ENCODE measurements at places on chromosomes 1 and 21. TPM values are rescaled to one million over a fixed set of nuclear protein-coding genes. Genes with fewer than 3 reads are reported as not detected.

Gene HAO2
- total RNA-seq: not detected

Gene LORICRIN
- total RNA-seq: not detected

Gene NBPF10
- 1.4 TPM for total RNA-seq

- peak; percentile 24 for DNase-seq
Measured at GRCh38 chr1:16126160-16126559, 29.7 kb downstream of the EPHA2 start.

GRCh38 chr1:244060686-244061085 is 9.6 kb downstream of the ZBTB18 start:
- no peak for DNase-seq

DNA sequence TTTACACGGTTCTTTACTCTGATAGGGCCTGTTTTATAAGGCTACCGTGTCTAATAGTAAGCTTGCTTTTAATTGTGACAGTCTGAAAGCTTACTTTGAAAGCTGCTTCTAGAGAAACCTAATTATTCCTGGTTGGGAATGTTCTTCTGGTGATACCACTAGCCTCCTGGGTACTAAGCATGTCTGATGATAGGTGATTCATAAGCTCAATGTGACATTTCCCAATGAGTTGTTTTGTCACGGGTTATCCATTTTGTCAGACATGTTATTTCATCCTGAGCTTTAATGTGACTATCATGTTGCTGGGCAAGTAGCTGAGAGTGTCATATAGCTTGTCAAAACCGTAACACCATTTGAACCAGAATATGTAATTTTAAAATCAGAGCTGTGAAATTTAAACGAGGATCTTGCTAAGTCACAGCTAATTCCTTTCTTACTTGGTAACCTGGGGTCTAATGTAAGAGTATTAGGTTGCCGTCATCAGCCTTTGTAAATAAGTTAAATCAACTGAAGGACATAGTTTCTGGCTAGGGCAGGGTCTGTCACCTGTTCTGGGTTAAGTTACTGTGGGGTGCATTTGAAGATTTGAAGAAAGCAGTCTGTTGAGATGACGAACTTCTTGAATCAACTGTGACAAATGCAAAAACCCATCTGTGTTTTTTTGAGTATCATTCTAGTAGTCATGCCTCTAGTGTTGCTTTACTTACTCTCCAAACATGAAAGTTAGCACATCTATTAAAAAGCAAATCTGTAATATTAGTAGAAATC is 529.2 kb downstream of the USP25 start:
- no peak for DNase-seq

GRCh38 chr1:914891-915280 is 8.8 kb upstream of the SAMD11 start:
- no peak for DNase-seq

DNA sequence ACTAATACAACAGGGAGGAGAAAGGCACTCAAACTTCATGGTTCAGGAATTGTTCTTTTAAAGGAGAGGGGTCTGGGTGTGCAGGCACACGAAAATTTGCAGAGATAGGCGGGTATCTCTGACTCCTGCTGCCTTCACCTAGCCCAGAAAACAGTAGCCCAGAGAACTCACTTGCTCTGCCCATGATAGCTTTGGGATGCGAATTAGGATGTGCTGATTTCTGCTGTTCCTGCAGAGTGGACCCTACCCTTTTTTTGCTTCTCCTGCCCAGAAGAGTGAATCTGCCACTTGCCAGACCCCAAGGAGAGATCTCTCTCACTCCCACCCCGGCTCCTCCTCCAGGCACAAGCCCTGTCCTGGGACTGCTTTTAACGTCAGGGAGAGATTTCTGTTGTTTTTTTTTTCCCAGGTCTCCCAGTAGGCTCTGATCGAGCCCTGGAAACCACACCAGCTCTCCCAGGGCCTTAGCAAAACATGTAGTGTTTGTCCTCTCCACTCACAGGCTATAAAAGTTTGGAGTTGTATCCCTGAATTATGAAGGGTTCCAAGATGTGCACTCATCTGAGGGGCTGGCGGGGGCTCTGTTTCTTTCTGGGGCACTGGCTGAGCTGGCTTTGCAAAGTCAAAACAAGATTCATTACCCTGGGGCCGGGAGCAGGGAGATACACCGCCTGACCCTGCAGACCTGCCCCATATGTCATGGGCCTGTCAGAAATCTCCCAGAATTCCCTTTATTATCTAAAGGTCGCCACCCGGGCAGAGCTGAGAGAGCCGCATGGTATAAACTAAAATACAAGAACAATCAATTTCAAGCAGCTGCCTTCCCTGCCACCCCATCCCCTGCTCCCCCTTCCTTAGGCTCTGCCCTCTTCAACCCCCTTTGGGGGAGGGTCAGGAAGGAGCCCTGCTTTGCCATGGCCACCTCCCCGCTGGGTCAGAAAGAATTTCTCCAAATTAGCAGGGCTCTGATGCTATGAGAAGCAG is 17.9 kb downstream of the PLXNA2 start:
- DNase-seq: no peak

Gene WNT4
- total RNA-seq: not detected

DNA sequence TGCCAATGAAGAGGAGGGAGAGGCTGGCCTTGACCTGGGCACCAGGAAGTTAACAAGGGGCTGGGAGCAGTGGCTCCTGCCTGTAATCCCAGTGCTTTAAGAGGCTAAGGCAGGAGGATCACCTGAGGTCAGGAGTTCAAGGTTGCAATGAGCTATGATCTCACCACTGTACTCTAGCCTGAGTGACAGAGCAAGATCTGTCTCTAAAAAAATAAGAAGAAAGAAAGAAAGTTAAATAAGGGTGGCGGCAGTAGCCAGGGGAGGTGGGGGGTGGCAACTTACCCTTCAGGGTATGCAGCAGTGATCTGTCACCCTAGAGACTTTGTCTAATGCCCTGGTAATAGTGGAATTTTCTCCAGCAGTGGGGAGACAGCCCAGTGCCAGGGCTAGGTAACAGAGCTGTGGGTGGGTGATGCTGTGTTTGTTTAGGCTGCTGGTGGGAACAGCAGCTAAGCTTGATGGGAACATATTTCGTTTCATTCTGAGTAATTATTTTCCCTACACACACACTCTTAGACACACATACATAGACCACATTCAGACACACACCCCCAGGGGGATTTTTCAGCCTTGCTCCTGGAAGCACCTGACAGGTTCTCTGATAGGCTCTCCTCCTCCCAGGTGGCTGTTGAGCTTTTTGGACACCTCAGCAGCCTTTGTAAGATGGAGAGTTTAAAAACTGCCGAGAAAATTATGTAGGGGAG is 11.3 kb upstream of the SYT6 start:
- DNase-seq: no peak

DNA sequence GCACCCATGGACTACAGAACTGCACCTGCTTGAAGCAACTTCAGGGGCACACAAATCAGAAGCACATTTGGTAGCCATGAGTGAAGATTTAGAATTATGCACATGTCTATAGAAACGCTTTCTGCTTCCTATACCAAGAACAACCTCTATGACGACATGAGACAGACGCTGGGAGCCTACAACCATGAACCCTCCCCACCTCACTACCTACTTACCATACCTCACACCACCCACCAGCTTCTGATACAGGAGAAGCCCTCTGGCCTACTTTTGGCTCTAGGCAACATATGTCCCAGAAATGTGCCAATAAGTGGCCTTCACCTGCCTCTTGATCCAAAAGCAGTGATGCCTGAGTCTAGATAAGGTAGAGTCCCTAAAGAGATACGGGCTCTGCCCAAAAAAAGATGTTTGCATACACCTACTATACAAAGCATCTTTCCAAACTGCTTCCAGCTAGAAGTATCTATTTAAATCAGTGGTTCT is 58.5 kb downstream of the SLC45A1 start:
- DNase-seq: no peak

GRCh38 chr1:220227393-220227792 is 44.9 kb downstream of the RAB3GAP2 start:
- DNase-seq: no peak

GRCh38 chr1:25095635-25096200 is 136.6 kb downstream of the SYF2 start:
- no peak for DNase-seq

DNA sequence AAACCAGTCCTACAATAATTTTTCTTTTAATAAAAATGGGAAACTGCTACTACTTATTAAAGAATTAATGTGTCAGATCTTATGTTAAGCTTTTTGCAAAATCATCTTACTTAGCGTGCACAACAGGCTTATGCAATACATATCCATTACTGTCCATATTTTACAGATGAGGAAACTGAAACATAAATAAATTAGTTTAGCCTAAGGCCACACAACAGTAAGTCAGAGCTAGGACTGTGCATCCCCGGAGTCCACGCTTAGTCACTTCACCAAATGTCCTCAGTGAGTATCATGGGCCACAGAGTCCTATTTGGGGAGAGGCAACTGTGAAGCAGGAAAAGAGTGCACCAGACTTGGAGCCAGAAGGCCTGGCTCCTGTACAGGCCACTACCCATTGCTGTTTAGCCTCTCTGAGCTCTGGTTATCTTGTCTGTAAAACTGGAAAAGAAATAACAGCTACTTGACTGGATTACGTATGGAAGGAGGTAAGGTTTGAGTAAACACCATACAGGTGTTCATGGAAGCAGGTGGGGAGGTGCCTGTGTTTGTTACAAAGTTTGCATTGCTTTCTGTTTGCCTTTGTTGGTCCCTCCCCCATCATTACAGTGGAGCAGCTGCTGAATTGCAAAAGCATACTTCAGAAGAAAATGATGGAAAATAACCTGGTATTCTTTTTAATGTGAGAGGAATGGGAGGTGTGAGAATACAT is 192.8 kb downstream of the FCRL5 start:
- no peak for DNase-seq

GRCh38 chr21:46069719-46070279 is 28.1 kb upstream of the COL6A2 start:
- no peak for DNase-seq

Gene HTR6
- not detected for total RNA-seq

- no peak for DNase-seq
Measured at GRCh38 chr21:31429506-31429905, 85.4 kb upstream of the TIAM1 start.

DNA sequence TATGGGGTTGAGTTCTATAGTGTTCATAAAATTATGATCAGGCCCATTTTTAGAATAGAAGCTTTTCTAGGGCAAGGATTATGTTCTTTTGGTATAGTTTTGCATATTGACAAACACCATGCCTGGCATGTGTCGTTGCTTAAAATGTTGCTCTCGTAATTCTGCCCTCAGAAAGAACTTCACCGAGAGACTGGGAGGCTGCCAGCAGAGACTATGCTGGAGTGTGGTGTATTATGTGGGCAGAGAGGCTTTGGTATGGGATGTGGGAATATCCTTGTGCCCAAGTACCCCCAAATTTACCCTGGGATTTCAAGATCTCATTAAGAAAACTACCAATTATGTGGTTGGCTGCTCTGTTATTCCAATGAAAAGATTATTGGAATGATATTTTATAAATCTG is 27.9 kb downstream of the PGM1 start:
- no peak for DNase-seq

DNA sequence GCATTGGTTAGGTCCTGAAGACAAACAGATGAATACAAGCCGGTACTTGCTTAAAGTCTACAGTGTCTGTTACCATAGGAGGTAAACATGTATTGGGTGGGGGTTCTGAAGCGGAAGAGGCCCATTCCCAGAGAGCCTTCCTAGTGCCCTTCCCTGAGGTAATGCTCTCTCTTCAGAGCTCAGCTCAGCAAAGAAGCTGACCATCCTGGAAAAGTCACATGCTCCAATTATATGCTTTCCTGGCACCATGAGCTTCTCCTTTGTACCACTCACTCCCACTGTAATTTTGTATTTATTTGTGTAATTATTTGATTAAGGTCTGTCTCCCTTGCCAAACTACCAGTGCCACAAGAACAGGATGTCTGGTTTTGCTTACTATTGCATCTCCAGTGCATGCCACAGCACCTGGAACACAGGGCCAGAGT is 42.0 kb downstream of the RAB3B start:
- no peak for DNase-seq

DNA sequence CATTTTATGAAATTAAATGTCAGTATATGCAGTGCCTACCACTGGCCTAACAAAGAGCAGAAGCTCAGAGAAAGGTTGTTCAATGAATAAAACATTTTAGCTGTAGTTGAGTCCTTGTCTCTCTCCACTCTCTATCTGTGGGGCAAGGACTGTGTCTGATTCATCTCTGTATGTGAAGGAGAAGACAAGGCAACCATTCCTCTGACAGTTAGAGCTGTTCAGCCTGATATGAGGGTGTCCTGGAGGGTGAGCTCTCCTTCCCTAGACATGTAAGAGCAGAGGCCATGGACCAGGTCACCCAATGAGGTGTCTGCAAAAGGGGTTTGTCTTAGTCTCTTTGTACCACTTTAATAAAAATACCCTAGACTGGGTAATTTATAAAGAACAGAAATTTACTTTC is 4.5 kb upstream of the PDZK1IP1 start:
- no peak for DNase-seq

GRCh38 chr1:210239349-210240111 is 6.9 kb downstream of the SERTAD4 start:
- peak; percentile 90 for DNase-seq

Gene CCDC185
- not detected for total RNA-seq

DNA sequence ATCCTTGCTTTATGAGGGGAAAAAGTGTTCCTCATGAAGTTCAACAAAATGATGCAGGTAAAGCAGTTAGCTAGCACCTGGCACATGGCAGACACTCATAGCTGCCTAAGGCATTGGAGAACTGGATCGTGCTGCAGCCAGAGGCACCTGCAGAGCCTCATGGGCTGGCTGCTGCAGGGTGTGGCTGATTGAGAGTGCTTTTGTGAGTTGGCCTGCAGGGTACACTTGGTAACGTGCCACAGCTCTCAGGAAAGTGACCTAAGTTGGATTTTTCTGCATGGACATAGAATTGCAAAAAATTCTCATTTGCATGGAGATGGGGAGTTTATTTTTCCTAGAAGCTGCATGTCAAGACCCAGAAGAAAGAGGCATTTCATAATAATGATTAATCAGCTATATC is 31.6 kb upstream of the IL20 start:
- DNase-seq: no peak

Gene OR10K2
- total RNA-seq: not detected

DNA sequence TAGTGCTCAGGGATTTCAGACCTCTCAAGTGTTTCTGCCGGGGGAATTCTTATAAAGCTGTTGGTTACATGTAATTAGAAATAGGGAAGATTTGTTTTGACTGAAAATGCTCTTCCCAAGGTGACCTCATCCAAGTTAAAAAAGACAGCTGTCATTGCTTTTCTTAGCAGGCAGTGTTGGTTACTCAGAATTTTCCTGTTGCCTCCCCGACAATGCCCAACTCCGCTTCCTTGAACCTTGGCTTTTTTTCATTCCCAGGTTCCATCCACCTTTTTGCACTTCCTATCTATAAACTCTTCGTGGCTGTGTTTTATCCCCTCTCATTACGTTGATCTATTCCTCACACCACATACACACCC is 825 bp upstream of the DPH5 start:
- no peak for DNase-seq

Gene OR2T35
- not detected for total RNA-seq

Data from M059J (cell line).